ENCODE measurements at places on chromosomes 16 and 17.

- no peak for DNase-seq
Observed at GRCh38 chr16:66651474-66651765, 45.1 kb downstream of the CMTM4 start.

GRCh38 chr17:69231521-69231920 is 2.9 kb upstream of the ABCA10 start:
- DNase-seq = no peak

GRCh38 chr16:19227643-19228042 is 57.9 kb upstream of the CLEC19A start:
- DNase-seq = no peak

GRCh38 chr16:4360538-4361021 is 9.5 kb upstream of the PAM16 start:
- DNase-seq = no peak

DNA sequence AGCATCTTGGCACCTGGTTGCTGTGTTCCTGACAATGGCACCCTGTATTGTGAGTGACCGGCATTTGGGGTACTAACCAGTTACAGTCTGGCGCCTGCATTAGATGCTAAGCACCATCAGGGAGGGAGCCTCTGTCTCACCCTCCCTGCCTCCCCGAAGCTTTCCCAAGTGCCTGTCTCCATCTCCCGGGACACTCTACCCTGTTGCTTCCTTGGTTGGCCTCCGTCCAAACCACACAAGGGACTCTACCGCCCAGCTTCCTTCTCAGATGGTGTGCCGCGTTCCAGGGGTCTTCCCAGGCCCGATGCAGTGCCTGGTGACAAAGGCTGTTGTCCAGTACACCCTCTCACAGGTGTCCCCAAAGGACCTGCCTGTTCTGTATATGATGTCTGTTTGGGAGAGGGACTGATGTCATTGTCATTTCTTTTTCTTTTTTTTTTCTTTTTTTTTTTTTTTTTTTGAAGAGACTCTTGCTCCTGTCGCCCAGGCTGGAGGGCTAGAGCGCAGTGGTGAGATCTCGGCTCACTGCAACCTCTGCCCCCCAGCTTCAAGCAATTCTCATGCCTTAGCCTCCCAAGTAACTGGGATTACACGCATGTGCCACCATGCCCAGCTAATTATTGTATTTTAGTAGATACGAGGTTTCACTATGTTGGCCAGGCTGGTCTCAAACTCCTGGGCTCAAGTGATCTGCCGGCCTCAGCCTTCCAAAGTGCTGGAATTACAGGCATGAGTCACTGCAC is 6.7 kb downstream of the SNN start:
- no peak for DNase-seq

Measured in cortex of kidney (tissue), 1 donor.